ENCODE measurements at places on chromosomes 2 and 18. TPM values are rescaled to one million over a fixed set of nuclear protein-coding genes. Genes with fewer than 3 reads are reported as not detected.

DNA sequence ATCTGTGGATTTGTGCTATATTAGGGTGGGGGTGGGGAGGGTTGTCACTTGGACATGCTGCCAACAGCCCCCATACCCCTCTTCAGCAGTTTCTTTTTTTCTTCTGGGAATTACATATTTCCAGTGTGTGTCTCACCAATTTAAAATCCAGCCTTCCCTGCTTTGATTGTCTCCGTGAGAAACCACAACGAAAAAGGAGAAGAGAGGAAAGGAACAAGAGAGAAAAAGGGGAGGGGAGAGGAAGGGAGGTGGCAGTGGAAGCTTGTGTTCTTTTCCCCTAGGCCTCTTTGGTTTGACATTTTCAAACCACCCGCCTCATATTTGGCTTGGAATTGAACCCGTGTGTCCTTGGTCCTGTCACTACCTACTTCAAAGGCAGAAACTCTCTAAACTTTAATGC, 860 bp downstream of the CTNNA2 start:
- no peak for DNase-seq

The SLC14A1 gene
- polyA plus RNA-seq: 80.5 TPM

- DNase-seq: no peak
Measured at GRCh38 chr2:205187731-205188130, 494.6 kb upstream of the NRP2 start.

- DNase-seq: no peak
Measured at GRCh38 chr18:48138210-48138609, 207.8 kb upstream of the SMAD2 start.

All from AG04450 (cell line).